Retinal pigment epithelial cell (primary cell): ENCODE measurements at places on chromosomes 2 and 18.

DNA sequence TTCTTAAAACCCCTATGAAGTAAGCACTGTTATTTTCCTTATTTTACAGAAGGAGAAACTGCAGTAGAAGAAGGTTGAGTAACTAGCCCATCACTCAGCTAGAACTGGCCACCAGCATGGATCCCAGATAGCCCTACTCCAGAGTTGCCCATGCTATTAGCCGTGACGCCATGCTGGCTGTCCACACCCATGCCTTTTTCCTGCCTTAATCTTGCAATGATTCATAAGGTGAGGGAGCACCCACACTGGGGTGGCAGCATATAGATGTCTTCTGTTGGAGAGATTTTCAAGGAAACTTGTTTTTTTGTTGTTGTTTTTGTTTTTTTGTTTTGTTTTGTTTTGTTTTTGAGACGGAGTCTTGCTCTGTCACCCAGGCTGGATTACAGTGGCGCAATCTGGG is 204.1 kb upstream of the HAAO start:
- DNase-seq: no peak

- DNase-seq: no peak
Measured at GRCh38 chr18:73715210-73715670, 432.4 kb downstream of the FBXO15 start.

DNA sequence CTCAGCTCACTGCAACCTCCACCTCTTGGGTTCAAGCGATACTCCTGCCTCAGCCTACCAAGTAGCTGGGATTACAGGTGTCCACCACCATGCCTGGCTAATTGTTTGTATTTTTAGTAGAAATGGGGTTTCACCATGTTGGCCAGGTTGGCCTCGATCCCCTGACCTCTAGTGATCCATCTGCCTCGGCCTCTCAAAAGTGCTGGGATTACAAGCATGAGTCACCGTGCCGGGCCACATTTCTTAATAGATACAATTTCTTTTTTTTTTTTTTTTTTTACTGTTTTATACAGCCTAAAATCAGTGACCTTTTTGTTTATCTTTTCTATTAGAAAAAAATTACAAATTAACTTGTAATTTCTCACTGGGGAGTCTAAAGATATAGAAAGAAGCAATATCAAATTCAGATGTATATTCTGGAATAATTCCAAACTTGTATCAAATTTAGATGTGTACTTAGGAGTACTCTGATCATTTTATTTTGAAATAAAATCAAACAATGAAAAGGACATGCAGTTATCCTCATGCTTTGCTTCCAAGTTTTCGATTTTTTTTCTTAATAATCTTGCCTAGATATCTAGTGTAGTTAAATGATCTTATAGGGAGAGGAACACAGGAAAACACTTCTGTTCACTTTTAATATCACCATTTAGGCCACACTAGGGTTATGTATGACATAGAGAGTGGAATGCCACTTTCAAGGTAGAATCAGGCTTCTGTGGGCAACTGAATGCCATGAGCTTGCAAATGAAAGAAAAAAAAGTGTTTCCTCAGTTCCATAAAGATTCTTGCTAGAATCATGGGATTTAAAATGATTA is 1089.3 kb downstream of the SUCLG1 start:
- DNase-seq: no peak

DNA sequence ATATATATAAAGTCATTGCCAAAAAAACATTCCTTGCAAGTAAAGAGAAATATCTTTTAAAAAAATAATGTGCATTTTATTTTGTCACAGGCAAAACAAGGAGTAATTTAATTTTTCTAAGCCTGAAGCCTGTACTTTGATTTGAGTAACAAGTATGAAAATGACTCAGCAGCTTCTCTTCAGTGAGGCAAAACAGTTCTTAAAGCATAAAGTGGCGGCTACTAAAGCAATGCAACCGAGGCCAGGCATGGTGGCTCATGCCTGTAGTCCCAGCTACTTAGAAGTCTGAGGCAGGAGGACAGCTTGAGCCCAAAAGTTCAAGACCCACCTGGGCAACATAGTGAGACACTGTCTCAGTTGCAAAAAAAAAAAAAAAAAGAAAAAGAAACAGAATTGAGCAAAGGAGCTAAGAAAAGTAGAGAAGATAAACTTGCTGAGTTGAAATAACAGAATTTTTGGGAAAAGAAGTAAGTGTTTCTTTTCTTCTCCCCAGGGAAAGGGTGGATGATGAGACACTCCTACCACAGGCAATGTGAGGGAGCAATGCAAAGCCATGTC is 29.6 kb downstream of the DOK1 start:
- no peak for DNase-seq

- DNase-seq: no peak
Measured at GRCh38 chr2:161427664-161428587, 11.8 kb downstream of the TBR1 start.

DNA sequence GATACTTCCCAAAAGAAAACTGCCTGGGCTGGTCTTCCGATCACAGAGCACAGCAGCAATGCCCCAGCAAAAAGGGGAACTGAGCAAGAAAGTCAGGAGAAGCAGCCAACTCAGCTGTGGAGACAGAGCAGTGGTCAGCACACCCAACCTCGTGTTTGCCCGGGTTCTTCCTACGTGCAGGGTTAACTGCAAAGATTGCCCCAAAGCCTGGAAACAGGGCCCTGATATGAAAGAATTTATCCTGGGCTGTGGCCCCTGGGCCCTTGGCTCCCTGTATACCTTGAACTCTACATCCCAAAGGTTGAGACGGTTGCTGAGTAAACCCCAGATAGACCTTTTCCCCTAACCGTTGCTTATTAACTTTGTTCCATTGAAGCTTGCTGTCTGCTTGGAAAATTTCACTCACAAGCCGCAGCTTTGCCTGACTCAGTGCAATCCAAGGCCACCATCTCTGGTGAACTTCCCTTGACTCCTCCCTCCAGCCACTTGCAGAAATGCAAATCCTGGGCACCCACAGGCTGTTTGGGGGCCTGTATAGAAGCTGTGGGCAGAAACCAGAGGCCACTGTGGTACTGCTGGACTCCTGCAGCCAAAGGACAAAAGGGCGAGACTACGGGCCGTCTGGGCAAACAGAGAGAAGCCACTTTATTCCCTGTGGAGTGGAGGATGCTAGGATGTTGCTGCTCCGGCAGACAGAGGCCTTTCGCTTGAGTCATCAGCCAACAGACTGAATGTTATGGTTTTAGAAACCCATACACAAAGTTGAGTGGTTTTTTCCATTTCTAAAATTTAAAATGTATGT is 18.2 kb downstream of the NRP2 start:
- peak; percentile 72 for DNase-seq

- no peak for DNase-seq
Measured at GRCh38 chr2:12560618-12561017, 156.1 kb upstream of the TRIB2 start.

DNA sequence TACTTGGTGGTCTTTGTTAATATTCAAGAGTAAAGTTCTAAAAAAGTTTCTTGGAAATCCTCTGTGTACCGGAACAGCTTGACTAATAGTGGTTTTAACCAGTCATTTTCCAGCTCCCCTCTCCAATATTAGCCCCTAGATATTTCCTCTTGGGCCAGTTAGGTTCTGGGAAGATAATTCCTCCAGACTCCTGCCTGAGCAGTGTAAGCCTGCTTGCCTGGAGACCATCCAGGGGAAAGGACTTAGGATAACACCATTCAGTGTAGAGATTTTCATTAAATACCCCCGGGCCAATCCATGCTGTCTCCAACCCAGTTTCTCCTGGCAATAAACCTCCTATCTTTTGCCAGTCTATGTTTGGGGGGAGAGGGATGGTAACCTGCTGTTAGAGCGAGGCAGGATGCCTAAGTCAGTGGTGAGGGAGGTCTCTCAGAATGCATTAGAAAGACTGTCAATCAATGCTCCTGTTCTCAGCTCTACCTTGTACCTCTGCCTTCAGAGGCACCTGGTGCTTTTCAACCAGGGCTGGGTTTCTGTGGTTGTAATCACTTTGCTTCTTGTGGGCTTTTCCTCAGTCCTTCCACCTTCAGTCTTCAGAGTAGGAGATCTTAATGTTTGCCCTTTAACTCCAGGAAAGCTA is 186.4 kb downstream of the RNF152 start:
- no peak for DNase-seq

- DNase-seq: no peak
Measured at GRCh38 chr2:32699151-32699550, 71.3 kb downstream of the TTC27 start.

DNA sequence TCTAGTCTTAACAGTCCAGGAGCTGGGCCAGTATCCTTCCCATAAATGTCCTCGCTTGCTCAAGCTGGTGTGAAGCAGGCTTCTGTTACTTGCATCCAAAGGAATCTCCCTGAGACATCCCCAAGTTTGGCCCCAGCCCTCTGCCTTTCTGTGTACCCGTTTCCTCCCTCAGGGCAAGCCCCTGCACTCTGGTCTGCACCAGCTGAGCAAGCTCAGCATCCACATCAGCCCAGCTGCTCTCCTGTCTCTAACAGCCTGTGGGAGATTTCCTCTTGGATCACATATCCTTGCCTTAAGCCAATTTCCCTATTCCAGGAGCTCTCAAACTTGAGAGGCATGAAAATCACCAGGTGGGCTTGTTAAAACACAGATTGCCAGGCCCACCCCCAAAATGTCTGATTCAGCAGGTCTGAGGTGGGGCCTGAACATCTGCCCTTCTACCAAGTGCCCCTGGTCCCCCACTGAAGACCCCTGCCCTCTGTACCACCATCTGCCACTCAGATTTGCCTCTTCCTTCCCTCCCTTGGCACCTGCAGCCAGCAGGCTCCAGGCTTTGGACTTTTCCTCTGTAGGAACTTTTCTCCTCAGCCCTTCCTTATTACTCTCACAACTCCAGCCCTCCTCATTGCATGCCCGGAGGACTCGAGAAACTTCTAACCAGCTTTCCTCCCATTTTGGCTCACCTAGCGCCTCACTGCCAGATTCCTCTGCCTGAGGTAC is 32.1 kb downstream of the REEP1 start:
- no peak for DNase-seq

DNA sequence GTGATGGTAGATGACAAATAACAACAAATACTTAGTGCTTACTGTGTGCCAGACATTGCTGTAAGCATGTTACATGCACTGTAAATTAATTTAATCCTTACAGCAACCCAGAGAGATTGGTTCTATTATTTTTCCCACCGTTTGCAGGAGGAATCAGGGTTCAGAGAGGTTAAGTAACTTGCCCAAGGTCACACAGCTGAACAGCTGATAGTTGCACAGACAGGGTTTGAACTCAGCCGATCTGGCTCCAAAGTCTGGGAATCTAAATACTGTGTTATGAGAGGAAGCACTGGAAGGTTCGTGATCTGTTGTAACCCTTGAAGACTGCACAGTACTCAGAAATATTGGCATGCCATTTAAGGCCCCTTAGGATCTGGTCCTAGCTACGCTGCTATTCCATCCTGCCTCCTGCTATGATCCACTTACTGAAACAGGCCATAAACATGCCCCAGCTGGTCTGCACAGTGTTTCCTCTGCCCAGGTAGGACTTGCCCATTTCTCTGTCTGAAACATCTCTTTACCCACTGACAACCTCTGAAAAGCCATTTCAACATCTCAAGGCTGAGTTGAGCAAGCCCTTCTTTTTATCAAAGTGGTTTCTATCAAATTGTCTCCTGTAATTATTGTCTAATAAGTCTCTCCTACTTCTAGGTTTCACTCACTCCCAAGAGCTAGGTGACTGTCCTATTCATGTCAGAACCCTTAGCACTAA is 40.4 kb upstream of the MRPL33 start:
- DNase-seq: no peak

DNA sequence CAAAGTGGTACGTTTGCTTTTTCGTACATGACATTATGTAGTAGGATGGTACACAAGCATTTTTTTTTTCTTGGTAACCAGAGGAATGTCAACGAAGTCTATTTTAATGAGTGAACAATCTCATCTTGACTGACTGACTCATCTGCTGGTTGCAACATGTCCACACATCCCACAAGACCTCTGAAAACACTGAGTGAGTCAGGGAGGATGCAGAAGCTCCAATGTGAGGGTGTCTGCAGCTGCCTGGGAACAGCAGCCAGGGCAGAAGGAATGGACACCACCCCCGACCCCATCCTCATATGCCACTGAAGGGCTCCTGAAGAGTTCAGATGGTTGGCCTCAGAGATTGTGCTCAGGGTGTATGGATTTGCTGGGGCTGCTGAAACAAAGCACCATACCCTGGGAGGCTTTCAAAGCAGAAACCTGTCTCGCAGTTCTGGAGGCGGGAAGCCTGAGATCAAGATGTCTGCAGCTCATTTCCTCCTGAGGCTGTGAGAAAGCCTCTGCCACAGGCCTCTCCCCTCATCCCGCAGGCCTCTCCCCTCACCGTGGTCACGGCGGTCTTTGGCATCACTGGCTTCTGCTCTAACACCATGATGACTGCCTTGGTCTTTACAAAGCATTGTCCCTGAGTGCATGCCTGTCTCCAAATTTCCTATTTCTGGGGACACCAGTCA is 124.6 kb downstream of the LRATD1 start:
- DNase-seq: no peak
